Activated T-cell treated with anti-CD3 and anti-CD28 coated beads, Interleukin-2, amount 50 U/mL, for 72 hours (primary cell): ENCODE measurements at places on chromosomes 2 and 18. TPM values are rescaled to one million over a fixed set of nuclear protein-coding genes. Genes with fewer than 3 reads are reported as not detected.

GRCh38 chr2:36918307-36918706 is 48.0 kb downstream of the STRN start:
- no peak overlapping the region for H3K27ac ChIP-seq
- peaks cover 20% of the 10 kb centered on the region for H3K4me1 ChIP-seq
- DNase-seq = no peak
- no peaks in the 10 kb centered on the region for H3K27me3 ChIP-seq
- no peak overlapping the region for H3K4me3 ChIP-seq
- no peaks in the 10 kb centered on the region for H3K36me3 ChIP-seq

Gene FBXO15
- total RNA-seq = 1.0 TPM

Gene CXCR1
- total RNA-seq = not detected

DNA sequence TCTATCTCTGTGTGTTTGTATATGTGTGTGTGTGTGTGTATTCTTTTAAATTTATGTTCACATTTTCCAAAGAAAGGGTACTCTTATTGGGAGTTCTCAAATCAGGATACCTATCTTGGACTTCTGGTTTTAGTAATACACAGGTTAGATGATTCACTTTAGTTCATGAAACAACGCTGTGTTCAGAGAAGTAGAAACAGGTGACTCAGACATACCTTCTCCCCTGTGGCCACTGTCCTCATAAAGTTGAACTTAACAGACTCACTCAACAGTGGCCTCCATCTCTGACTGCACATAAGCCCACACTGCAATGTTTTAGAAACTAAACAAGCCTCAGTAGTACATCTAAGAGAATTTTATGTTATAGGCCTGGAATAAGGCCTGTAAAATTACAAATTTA is 566.6 kb upstream of the VRK2 start:
- H3K4me3 ChIP-seq = no peak overlapping the region
- no peaks in the 10 kb centered on the region for H3K27me3 ChIP-seq

DNA sequence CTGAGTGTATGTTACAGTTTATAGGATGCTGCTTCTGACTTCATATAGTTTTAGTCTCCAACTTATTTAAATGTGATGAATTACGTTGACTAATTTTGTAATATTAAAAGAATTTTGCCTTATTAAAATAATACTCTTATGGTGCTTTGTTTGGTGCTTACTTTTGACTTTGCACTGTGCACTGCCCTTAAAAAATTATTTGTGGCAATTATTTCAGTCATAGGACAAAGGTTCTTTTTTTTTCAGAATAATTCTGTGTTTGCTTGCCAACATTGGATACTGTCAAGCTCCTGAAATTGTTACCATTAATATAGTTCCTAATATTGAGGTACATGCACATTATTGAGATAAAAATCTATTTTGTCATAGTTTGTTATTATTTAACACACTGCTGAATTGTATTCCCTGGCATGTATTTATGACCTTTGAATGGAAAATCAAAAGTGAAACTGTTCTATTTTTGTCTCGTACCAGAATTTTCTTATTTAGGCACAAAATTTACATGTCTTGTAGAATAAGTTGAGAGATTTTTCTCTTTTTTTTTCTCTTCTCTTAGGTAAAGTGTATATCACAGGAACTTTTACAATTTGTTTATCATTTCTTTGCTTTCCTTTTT is 572.8 kb upstream of the KLHL29 start:
- no peaks in the 10 kb centered on the region for H3K4me1 ChIP-seq
- H3K27me3 ChIP-seq = no peaks in the 10 kb centered on the region
- no peaks in the 10 kb centered on the region for H3K36me3 ChIP-seq
- H3K4me3 ChIP-seq = no peak overlapping the region

- H3K36me3 ChIP-seq = peaks cover 4% of the 10 kb centered on the region
- H3K27ac ChIP-seq = no peak overlapping the region
- H3K27me3 ChIP-seq = no peaks in the 10 kb centered on the region
- no peak for DNase-seq
- H3K4me1 ChIP-seq = peaks cover 29% of the 10 kb centered on the region
These were observed 38.4 kb downstream of the PPM1B start for GRCh38 chr2:44207102-44207501.

Gene KCNE4
- total RNA-seq = not detected

- no peak overlapping the region for H3K4me3 ChIP-seq
- peaks cover 27% of the 10 kb centered on the region for H3K27me3 ChIP-seq
- H3K27ac ChIP-seq = peak overlapping the region; percentile 1
- no peaks in the 10 kb centered on the region for H3K36me3 ChIP-seq
- H3K4me1 ChIP-seq = peaks cover 11% of the 10 kb centered on the region
- DNase-seq = peak; percentile 40
These were observed 163.2 kb upstream of the TWIST2 start for GRCh38 chr2:238684362-238685326.

- H3K4me3 ChIP-seq = no peak overlapping the region
- peaks cover 3% of the 10 kb centered on the region for H3K36me3 ChIP-seq
- no peak for DNase-seq
- H3K27me3 ChIP-seq = peaks cover 34% of the 10 kb centered on the region
- no peak overlapping the region for H3K27ac ChIP-seq
These were observed 40.6 kb downstream of the TMEM178A start for GRCh38 chr2:39706312-39706711.

Gene PSME4
- 39.5 TPM for total RNA-seq

GRCh38 chr2:98809116-98809515 is 78.2 kb upstream of the MGAT4A start:
- no peak for DNase-seq
- H3K36me3 ChIP-seq = no peaks in the 10 kb centered on the region
- H3K27me3 ChIP-seq = no peaks in the 10 kb centered on the region
- H3K27ac ChIP-seq = no peak overlapping the region
- peaks cover 10% of the 10 kb centered on the region for H3K4me1 ChIP-seq
- H3K4me3 ChIP-seq = no peak overlapping the region

GRCh38 chr2:9001229-9001628 is 2.3 kb downstream of the MBOAT2 start:
- peaks cover 17% of the 10 kb centered on the region for H3K4me1 ChIP-seq
- H3K27me3 ChIP-seq = peaks cover 10% of the 10 kb centered on the region
- no peak overlapping the region for H3K27ac ChIP-seq
- DNase-seq = no peak
- no peak overlapping the region for H3K4me3 ChIP-seq

Gene EVA1A
- total RNA-seq = 0.56 TPM

- DNase-seq = no peak
- H3K36me3 ChIP-seq = no peaks in the 10 kb centered on the region
- H3K4me3 ChIP-seq = no peak overlapping the region
- no peaks in the 10 kb centered on the region for H3K27me3 ChIP-seq
- no peak overlapping the region for H3K27ac ChIP-seq
- no peaks in the 10 kb centered on the region for H3K4me1 ChIP-seq
These were observed 268.5 kb downstream of the CELF4 start for GRCh38 chr18:37297106-37297505.

GRCh38 chr2:54559006-54559445 is 102.9 kb downstream of the SPTBN1 start:
- peak overlapping the region; percentile 96 for H3K4me3 ChIP-seq
- DNase-seq = no peak
- H3K27me3 ChIP-seq = no peaks in the 10 kb centered on the region
- peaks cover 13% of the 10 kb centered on the region for H3K36me3 ChIP-seq
- H3K27ac ChIP-seq = peak overlapping the region; percentile 95
